ENCODE measurements at places on chromosomes 5 and 9.

GRCh38 chr9:133355881-133356357 lies 368 bp downstream of the SURF1 start:
- DNase-seq = no peak

DNA sequence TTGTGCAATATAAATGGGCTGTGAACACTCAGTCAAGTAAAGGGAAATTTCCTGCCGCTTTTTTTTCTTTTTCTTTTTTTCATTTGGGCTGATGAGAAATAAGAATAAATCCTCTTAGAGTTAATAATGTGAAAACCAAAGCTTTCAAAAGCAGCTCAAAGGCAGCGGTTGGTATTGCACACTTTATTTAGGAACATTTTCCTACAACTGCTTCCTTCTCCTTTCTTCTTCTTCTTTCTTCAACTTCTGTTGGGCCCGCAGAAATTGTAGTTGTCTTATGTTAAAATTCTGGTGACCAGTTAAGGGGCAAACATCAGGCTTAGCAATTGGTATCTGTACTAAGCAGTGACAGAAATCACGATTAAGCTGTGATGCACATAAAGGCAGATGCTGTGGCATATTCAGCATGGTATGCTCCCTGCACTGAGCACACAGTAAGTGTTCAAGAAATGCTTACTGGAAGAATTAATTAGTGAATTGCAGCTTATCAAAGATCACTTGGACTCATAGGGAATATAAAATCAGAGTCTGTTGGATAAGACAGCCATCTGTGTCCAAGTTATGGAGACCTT lies 85.4 kb downstream of the ANKRD55 start:
- DNase-seq = no peak

DNA sequence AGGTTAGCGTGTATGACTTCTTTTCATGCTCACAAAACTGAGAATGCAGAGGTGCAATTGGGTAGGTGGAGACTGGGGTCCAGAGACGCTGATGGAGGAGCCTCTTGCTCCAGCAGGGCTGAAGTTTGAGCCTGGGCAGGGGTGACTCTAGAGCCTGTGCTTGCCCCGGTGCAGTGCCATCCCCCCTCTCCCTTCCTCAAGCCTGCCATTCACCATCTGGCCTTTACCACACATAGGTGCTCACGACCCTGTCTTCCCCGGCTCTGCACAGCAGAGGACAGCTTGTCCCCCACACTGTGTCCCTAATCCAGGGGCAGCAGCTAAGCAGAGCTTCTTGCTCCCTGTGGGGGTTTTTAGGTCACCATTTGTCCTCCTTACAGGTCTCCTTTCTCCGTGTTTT lies 86.5 kb downstream of the DAP start:
- no peak for DNase-seq

GRCh38 chr9:73146111-73146815 lies 5.4 kb upstream of the ANXA1 start:
- no peak for DNase-seq

DNA sequence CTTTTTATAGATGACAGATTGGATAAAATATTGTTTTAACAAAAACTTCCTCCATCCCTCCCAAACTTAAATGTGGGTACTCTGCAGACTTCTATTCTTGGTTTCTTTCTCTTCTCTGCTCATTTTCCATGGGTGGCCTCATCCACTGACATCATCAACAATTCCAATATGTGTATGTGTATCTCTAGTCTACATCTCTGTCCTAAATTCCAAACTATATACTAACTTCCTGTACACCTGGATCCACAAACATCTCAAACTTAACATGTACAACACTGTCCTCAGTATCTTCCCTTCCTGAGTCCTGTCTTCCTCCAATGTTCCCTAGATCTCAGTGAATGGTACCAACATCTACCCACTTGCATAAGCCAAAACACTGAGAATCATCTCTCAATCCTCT lies 28.5 kb upstream of the CDK5RAP2 start:
- no peak for DNase-seq

DNA sequence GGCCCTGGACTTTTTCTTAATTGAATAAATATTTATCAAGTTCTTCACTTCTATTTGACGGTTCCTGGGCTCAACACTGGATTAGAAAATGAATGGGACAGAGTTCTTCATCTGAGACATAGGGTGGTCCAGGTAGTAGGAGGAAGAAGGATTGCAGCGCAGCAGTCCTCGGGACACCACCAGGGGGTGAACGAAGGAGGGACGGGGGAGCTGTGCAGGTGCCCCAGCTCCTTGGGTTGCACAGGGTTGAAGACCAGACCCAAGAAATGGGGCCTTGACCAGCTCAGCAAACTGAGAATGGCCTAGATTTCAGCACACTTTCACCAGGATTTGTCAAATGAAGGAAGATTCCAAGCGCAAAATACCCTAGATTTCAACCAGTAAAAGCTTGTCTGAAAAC lies 29.5 kb downstream of the ABL1 start:
- DNase-seq = no peak

DNA sequence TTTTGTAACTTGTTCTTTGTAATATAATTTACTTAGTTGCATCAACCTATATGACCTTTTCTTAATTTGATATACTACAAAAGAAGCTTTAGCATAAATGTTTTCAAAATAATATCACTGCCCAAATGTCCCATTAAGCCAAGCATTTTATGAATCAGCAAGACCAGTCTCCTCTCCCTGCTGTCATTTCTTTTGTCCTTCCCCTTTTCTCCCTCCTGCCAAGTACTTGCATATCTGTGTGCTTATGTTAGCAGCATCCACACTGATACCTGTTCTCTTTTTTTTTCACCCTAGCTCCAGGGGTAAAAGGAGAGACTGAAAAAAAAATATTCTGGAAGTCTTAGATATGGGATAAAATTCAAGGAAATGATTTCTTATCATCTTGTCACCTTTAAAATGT lies 69.7 kb downstream of the ZSWIM6 start:
- no peak for DNase-seq

DNA sequence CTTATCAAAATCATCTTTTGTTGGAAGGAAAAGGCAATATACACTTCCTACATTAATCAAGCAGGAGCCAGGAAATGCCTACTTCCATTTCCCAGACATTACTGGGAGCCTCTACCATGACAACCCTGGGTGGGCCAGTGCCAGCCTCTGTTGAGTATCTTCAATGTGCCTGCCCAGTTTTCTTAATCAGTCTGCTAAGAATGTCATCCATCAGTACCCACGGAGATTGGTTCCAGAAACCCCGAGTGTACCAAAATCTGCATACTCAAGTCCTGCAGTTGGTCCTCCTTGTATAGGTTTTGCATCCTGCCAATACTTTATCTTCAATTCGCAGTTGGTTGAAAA lies 82.4 kb downstream of the MARCHF3 start:
- DNase-seq = no peak

DNA sequence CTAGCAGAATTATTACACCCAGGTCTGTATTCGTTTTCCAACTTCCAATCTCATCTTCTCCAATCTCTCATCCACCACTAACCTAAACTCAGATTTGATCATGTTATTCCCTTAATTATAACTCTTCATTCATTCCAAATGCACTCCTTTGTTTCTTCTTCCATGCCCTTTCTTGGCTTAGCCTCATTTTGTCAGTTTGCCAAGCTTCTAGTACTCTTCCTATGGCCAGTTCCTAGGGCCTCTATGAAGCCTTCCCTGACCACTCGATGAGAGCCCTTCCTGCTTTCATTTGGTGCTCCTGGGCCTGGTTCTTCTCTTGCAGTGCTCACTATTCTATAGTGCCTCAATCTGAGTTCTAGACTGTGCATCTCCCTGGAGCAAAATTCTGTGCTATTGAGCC lies 5.8 kb downstream of the FAM219A start:
- no peak for DNase-seq

GRCh38 chr9:80447876-80448275 lies 876.1 kb downstream of the TLE4 start:
- no peak for DNase-seq
